ENCODE measurements at places on chromosomes 6 and 20. TPM values are rescaled to one million over a fixed set of nuclear protein-coding genes. Genes with fewer than 3 reads are reported as not detected.

Gene GGTLC1
- not detected for total RNA-seq

Gene TRDN
- total RNA-seq = not detected

Gene HLA-E
- 565 TPM for total RNA-seq

Gene C20orf204
- 3.9 TPM for total RNA-seq

Gene HLA-DQB1
- not detected for total RNA-seq

Gene LY6G6C
- not detected for total RNA-seq

Gene FLRT3
- total RNA-seq = 0.96 TPM

Gene NMBR
- total RNA-seq = under 0.01 TPM

Gene RAB44
- total RNA-seq = under 0.01 TPM

Gene HTR1E
- not detected for total RNA-seq

Measured in vein endothelial cell (primary cell).